ENCODE measurements at places on chromosomes 16 and 17. TPM values are rescaled to one million over a fixed set of nuclear protein-coding genes. Genes with fewer than 3 reads are reported as not detected.

The DNASE1L2 gene
- 0.72 TPM for total RNA-seq

The MYH2 gene
- not detected for total RNA-seq

The EME1 gene
- total RNA-seq: 0.72 TPM

The PRAC1 gene
- 0.88 TPM for total RNA-seq

The LLGL2 gene
- 0.59 TPM for total RNA-seq

The FZD2 gene
- total RNA-seq: 15.9 TPM

The CHST4 gene
- not detected for total RNA-seq

The CA7 gene
- total RNA-seq: not detected

- H3K27me3 ChIP-seq: peaks cover 7% of the 10 kb centered on the region
- no peaks in the 10 kb centered on the region for H3K36me3 ChIP-seq
- peak; percentile 93 for DNase-seq
- peaks cover 14% of the 10 kb centered on the region for H3K4me1 ChIP-seq
These were observed 5.9 kb upstream of the XYLT1 start for GRCh38 chr16:17476414-17477259.

- H3K27ac ChIP-seq: no peak overlapping the region
- no peak for DNase-seq
- no peaks in the 10 kb centered on the region for H3K36me3 ChIP-seq
- no peak overlapping the region for H3K4me3 ChIP-seq
- no peaks in the 10 kb centered on the region for H3K4me1 ChIP-seq
These were observed 30.3 kb downstream of the ASPA start for GRCh38 chr17:3506054-3506453.

DNA sequence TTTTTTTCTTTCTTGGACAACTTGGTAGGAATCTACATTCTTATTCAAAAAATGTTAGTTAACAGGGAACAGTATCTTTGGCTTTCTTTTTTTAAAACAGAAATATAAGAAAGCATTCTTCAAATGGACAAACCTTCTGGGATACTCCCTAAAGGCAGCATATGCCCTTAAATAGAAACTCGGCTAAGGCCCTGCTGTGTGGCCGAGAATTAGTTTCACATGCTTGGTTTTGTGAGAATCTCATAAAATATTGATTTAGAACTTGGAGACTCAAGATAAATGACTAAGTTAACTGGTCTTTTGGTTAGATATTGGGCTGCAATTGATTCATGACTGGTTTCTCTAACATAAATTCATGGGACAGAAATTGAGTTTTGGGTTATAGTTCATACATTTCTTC is 359.9 kb upstream of the XYLT1 start:
- peaks cover 14% of the 10 kb centered on the region for H3K4me1 ChIP-seq
- no peaks in the 10 kb centered on the region for H3K27me3 ChIP-seq
- no peak overlapping the region for H3K27ac ChIP-seq
- no peak overlapping the region for H3K4me3 ChIP-seq
- DNase-seq: no peak

- H3K36me3 ChIP-seq: no peaks in the 10 kb centered on the region
- H3K4me3 ChIP-seq: no peak overlapping the region
- H3K27ac ChIP-seq: no peak overlapping the region
- H3K27me3 ChIP-seq: peaks cover 9% of the 10 kb centered on the region
- H3K4me1 ChIP-seq: no peaks in the 10 kb centered on the region
- no peak for DNase-seq
These were observed 24.0 kb downstream of the TAT start for GRCh38 chr16:71552698-71553503.

DNA sequence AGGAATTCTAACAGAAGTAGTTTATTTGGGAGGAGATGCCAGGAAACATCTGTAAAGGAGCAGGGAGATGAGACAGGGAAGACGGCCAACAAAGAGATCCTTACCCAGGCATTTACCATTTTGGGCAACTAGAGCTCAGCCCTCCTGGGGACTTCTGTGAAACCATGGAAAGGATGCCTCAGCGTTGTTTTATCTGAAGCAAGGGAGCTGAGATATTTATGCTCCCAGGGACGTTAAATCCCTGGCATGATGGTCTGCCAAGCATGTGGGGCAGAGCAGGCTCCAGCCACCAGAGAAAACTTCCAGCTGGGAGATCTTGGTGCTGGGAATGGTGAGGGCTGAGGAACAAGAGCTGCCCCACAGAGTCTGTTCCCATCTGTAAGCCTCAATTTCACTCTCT is 114.8 kb upstream of the FOXF1 start:
- no peaks in the 10 kb centered on the region for H3K36me3 ChIP-seq
- peaks cover 10% of the 10 kb centered on the region for H3K27me3 ChIP-seq
- H3K4me1 ChIP-seq: peaks cover 10% of the 10 kb centered on the region
- H3K27ac ChIP-seq: no peak overlapping the region
- no peak for DNase-seq
- no peak overlapping the region for H3K4me3 ChIP-seq

DNA sequence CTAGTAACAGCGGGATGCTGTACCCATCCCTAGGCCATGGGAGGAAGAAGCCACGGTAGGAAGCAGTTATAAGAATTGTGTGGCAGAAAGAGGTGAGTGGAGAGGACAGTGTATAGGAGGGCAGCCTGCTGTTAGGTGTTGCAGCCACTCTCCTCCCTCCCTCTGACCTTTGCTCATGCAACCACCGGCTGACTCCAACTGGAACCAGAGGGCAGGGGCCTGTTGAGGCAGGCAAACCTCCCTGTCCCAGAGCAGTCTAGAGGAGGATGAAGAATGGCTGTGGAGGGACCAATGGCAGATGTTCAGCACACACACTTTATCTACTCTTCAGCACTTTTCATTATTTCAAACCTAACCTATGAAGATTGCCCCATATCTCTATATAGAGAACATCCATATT is 2.2 kb downstream of the TXNL4B start:
- peaks cover 16% of the 10 kb centered on the region for H3K4me1 ChIP-seq
- peaks cover 40% of the 10 kb centered on the region for H3K36me3 ChIP-seq
- DNase-seq: peak; percentile 19
- H3K27me3 ChIP-seq: no peaks in the 10 kb centered on the region

Data from osteoblast (primary cell).